ENCODE measurements at places on chromosomes 3 and 15.

DNA sequence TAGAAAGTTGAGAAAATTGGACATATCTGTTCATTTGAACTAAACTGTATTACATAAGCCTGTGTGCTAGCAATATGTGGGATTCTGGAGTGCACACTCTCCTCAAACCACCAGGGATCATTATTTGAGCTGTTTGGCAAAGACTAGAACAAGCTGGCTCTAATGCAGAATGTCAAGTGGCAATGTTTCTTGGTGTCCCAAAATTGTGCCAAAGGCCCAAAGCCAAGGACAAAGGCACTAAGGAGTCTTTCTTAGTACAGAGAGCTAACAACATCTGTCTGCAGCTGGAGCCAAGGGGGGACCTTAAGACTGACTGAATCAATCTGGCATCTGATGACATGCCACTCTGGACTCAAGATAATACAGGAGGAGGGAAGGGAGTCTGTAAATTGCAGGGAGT, 76.7 kb upstream of the STRIT1 start:
- DNase-seq, result no peak

DNA sequence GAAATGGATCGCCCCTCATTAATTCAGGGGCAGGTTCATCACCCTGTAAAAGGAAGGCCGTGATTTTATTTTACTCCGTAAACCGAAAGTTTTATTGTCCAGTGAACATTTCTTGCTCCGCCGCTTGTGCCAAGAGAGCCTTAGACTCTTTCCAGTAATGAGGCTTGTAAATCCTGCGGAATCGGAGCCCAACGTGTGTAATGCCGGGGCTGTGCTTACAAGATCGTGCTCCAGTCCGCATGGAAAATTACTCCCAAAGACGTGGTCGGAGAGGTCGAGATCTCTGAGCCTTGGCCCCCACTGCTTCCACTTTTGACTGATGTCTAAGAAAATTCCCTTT, 649 bp upstream of the PLOD2 start:
- DNase-seq, result no peak

- no peak for DNase-seq
Measured at GRCh38 chr15:89783111-89783860, 7.2 kb downstream of the MESP2 start.

- no peak for DNase-seq
Measured at GRCh38 chr3:136239094-136239493, 11.0 kb upstream of the PCCB start.

DNA sequence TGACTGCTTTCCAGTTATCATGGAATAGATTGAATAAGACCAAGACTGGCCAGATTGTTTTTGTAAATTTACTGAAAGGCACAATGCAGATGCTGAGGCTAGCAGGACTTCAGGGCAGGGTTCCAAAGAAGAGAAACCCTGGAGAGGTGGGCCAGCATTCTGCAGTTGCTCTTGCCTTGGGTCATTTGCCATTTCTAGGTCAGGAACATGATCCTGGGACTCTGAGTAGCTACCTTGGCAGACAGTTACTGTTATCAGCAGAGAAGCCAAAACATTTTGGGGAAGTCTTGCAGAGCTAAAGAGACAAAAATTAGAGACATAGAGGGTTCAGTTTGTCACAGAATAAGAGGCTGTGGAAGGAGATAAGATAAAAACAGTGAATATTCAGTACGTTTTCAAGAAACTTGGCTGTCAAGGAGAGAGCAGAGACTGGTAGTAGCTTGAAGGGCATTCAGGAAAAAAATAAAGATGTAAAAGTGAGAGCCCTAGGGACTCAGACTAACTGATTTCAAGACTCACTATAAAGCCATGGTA, 46.8 kb upstream of the MYRIP start:
- no peak for DNase-seq

GRCh38 chr3:55959471-55960080, 472.5 kb upstream of the WNT5A start:
- no peak for DNase-seq

DNA sequence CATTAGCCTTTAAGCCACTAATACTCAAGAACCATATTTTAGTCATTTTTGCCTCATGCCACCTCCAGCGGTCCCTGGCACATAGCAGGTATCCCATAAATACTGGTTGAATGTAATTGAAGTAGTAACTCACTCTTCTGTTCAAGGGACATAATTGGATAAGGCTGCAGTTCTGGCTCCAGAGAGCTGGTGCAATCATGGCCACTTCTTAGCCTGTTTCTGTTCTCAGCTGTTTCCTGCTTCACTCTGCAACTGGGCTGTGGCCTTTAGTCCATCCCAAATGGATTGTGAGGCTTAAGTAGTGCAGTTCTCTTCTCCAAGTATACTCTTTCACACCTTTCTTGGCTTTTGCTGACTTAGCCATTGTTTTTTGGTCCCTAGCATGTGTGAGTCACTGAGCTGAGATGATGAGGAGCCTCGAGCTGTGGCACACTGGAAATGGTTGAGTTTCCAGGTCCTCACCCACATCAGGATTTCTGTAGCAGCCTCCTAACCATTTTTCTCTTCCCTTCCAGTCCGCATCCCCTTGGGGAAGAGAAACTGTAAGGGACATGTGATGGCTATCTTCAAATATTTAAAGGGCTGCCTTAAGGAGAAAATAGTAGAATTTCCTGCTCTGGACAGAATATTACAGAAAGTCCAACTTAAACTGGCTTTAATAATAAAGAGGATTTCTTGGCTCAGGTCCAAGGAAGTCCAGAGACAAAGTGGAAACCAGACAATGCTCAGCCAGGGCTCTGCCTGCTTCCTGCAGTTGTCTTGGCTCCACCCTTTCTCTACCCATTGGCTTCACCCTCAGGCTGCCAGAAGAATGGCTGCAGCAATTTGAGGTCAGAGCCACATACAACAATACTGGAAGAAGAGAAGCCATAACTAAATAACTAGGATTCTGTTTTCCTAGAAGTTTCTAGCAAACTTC, 305.4 kb upstream of the ROPN1 start:
- no peak for DNase-seq

DNA sequence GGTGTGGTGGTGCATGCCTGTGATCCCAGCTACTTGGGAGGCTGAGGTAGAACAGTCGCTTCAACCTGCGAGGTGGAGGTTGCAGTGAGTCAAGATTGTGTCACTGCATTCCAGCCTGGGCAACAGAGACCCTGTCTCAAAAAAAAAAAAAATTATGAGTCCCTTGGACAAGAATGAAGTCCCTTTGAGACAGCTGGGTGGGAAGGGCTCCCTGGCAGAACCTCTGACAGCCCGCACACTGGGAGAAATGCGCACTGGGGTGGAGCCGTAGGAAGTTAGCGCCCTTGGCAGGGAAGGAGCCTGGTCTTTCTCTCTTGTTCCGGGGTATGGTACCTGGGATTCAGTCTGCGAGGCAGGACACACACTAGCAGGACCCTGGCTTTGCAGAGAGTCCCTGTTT, 51.4 kb downstream of the SLC30A4 start:
- DNase-seq, result no peak

DNA sequence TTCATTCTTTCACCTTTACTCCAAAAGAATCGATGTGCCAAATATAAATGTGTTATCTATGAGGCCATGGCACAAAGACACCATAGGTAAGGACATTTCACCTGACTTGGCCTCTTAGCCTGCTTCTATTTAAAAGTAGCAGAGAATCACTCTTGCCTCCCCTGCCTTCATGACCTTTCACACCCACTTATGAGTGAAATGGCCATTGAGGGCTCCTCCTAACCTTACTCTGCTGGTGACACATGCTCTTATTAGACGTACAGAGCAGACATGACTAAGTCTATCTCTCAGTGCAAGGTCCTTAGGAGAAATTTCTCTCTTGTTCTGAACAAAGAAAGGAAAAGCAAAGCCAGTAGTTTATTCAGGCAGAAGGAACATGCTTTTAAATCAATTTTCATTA, 150.7 kb downstream of the LRTM1 start:
- DNase-seq, result no peak

DNA sequence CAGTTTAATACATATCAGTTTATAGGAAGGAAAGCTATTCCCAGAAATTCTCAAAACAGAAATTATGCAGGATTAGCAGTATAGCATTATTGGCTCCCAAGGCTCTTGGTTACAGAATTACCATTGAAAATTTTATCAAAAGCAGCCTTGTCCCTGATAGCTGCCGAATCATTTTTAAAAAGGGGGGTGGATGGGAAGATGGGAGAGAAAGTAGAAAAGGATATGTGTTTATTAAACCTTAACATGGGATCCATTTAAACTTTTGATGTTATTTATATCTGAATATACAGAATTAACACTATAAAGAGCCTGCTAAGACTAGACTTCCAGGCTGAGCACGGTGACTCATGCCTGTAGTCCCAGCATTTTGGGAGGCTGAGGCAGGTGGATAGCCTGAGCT, 10.8 kb downstream of the RCN2 start:
- DNase-seq, result no peak

DNA sequence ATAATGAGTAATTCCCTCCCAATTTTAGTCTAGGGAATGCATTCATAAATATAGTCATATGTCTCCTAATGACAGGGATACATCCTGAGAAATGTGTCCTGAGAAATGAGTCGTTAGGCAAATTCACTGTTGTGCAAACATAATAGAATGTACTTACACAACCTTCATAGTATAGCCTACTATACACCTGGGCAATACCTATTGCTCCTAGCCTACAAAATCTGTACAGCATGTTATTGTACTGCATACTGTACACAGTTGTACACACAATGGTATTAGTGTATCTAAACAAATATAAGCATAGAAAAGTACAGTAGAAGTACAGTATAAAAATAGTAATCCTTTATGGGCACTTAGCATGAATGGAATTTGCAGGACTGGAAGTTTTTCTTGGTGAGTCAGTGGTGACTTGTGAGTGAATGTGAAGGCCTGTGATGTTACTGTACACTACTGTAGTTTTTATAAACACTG, 6.6 kb downstream of the DTWD1 start:
- DNase-seq, result no peak

- no peak for DNase-seq
Measured at GRCh38 chr15:72086010-72086697, 31.8 kb downstream of the MYO9A start.

DNA sequence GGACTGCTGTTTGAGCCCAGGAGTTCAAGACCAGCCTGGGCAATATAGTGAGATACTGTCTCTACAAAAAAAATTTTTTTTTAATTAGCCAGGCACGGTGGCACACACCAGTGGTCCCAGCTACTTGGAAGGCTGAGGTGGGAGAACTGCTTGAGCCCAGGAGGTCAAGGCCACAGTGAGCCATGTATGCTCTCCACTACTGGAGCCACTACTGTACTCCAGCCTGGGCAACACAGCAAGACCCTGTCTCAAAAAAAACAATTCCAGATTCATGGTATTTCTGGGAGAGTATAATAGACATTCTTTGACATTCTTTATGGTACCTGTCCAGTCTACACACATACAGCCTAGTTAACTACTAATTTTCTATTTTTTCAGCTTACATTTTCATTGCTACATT, 70.1 kb downstream of the GSK3B start:
- DNase-seq, result no peak

GRCh38 chr3:168091302-168091858, 4.3 kb downstream of the GOLIM4 start:
- DNase-seq, result no peak

- DNase-seq, result no peak
Measured at GRCh38 chr3:151198849-151199248, 4.2 kb downstream of the GPR171 start.

DNA sequence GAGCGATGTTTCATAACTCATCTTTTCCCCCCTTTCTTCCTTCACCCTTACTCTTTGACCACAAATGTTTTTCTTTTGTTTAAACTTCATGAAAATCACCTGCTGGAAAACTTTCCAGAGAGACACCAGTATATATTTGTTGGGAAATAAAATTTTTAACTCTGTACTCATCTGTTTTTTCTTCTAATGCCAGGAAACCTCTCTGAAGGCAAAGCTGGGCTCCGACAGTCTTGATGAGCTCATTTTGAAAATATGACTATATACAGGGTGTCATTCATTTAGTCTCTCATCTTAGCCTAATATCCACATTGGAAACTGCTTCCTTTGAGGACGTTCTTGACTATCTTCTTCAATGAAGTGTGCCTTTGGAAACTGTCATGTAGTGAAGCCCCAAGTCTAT, 339.6 kb upstream of the ROBO2 start:
- DNase-seq, result no peak

DNA sequence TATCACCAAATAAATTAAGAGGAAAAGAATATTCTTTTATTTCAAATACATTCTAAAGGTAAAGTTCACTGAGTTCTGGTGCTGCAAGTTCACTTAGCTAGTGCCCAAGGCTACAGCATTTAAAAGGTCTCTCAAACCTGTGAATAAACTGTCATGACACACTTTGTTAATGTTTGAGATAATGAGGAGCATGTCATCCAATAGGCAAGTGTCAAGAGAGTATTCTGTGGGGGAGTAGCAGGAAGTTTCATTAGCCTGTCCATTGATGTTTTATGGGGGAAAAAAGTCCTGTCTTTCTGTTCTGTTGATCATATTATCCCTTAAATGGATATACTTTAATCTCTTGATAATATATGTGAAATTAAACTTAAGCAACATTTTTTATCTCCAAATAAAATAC, 4.0 kb downstream of the SPESP1 start:
- no peak for DNase-seq

- DNase-seq, result no peak
Measured at GRCh38 chr3:43399034-43399433, 112.7 kb downstream of the SNRK start.

- DNase-seq, result no peak
Measured at GRCh38 chr3:169298247-169298992, 365.1 kb downstream of the MECOM start.

DNA sequence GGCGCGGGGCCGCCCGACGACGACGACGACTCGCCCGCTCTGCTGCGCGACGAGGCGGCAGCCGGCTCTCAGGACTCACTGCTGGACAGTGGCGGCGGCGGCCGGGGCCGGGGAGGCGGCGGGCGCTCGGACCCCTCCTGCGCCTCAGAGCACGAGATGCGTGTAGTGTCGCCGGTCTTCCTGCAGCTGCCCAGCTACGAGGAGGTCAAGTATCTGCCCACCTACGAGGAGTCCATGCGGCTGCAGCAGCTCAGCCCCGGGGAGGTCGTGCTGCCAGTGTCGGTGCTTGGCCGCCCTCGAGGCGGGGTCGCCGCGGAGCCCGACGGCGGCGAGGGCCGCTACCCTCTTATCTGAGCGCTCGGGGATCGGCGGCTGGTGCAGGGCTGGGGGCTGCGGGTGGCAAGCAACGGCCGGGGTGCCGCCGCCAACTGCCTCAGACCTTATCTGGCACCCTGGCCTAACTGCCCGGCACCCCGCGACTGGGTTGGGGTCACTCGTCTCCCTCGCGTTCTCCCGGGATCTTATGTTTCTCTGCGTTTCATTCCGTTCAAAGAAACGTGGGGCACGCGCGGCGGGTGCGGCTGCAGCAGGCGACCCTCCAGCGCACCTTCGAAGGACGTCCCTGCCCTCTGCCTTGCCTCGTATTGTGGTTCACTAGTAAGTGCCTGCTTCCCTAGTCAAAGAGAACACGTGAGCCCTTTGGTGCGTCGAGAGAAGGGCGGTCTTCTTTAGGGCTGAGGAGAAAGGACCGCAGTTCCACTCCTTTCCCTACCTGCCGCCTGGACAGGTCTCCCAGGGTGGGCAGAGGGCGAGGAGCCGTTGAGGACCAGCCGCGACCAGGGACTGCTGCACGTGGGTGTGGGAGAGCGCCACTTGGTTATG, 1.0 kb downstream of the C3orf80 start:
- no peak for DNase-seq

- no peak for DNase-seq
Measured at GRCh38 chr15:29670998-29671981, 151.0 kb downstream of the TJP1 start.

Measured in CD4-positive, alpha-beta T cell treated with Interferon gamma for 1 hour (primary cell).